Muscle of back (tissue), 13 donors: ENCODE measurements at places on chromosomes 2 and 18.

GRCh38 chr2:41364842-41365241 is 683.0 kb upstream of the PKDCC start:
- no peak for DNase-seq

DNA sequence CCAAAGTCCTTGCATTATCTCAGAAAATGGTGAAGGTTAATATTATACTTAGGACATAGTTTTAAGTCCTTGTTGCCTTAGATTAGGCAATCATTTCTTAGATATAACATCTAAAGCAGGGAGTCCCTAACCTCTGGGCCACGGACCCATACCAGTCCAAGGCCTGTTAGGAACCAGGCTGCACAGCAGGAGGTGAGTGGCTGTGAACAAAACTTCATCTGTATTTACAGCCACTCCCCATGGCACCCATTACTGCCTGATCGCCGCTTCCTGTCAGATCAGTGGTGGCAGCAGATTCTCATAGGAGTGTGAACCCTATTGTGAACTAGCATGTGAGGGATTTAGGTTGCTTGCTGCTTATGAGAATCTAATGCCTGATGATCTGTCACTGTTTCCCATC is 86.5 kb upstream of the MYO3B start:
- DNase-seq: no peak

DNA sequence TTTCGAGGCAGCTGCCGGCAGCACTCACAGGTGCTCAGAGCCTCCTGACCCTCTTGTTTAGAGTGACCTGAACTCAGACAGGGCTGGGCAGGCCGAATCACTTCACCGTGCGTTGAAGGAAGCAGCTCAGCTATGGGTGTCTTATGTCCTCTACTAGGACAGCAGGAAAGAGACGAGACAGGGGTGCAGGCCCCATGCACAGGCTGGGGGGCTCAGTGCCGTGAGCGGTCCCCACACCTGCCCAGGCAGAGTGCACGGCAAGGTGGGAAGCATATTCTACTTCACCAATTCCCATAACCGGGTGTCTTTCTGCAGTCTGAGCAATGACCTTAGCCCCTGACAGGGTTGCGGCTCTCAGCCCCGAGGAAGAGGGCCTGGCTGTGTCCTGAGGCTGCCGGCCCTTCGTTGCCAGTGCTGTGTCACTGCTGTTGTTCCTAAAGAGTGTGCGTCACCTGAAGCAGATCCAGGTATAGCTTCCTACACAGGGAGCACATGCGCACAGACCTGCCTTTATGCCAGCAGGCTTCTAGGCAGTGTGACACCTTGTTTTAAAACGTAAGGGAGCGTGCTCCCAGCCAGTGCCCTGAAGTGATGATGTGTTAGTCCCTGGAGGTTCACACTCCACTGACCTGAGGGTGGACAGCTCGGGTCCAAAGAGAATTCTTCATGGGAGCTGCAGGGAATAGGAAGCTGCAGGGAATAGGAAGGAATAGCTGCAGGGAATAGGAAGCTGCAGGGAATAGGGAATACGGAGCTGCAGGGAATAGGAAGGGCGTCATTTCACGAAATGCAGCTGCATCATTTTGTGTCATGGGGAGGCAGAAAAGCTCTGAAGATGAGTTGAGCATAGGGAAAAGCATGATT is 207.9 kb upstream of the SALL3 start:
- no peak for DNase-seq

- DNase-seq: no peak
These were observed 38.9 kb downstream of the ZNF532 start for GRCh38 chr18:58903533-58903932.

GRCh38 chr2:197211881-197212342 is 98.7 kb downstream of the ANKRD44 start:
- DNase-seq: no peak

- DNase-seq: no peak
These were observed 68.7 kb upstream of the XDH start for GRCh38 chr2:31483246-31483645.

GRCh38 chr2:200670313-200670712 is 84.5 kb downstream of the AOX1 start:
- no peak for DNase-seq

GRCh38 chr2:11798701-11799435 is 52.4 kb downstream of the LPIN1 start:
- DNase-seq: no peak

GRCh38 chr2:25238920-25239319 is 70.5 kb upstream of the POMC start:
- no peak for DNase-seq

- no peak for DNase-seq
These were observed 41.7 kb downstream of the RAMP1 start for GRCh38 chr2:237900891-237901831.

- DNase-seq: no peak
These were observed 261.5 kb upstream of the DSEL start for GRCh38 chr18:67778016-67778415.

GRCh38 chr2:74375838-74376237 is 4.3 kb downstream of the DCTN1 start:
- no peak for DNase-seq

DNA sequence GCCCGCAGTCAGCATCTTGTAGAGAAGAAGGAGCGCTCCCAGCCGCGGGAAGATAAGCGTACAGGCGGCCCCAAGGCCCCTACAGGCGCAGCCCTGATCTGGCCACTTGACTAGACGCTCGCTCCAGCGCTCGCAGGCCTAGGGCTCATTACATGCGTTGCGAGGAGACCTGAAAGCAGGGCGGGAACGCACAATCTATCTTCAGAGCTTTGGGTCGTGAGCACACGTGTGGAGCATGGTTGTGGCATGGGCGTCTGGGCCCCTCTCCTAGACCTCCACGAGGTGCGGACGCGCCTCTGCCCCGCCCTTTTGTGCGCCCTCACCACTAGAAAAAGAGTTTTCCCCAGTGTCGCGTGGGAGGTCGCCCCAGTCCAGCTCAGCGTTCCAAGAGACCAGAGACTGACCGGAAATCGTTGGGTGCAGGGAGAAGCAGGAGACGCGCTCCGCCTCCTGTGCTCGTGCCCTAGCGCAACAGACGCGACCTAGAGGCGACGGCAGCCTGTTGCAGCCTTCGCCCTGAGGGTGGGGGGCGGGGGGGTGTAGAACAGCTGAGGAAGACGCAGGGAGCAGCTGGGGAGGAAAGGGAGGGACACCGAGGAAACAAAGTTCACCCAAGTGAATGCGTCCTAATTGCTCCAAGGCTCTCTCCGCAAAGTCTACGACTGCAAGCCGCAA is 12.6 kb downstream of the NR4A2 start:
- no peak for DNase-seq

GRCh38 chr2:179447839-179448447 is 183.3 kb upstream of the SESTD1 start:
- DNase-seq: no peak

GRCh38 chr2:121489284-121489683 is 41.4 kb upstream of the RNU4ATAC start:
- no peak for DNase-seq

- peak; percentile 1 for DNase-seq
These were observed 2.8 kb upstream of the BBS5 start for GRCh38 chr2:169476459-169476858.

DNA sequence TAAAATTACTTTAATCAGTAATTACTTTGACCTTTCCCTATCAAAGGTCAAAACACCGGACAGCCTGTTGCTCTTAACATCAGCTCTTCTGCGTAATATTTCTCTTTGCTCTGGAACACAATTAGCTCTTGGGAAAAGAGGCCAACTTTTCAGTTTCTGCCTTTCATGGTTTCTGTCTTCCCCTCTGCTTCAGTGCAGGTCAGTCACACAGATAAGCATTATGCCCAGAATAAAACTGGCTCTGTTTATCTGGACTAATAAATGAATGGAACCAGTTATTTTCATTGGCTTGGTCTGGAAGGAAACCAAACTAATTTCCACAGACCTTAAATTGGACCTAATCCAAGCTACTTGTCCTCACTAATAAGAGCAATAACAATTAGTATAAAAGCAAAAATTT is 26.2 kb upstream of the GALNT3 start:
- no peak for DNase-seq

DNA sequence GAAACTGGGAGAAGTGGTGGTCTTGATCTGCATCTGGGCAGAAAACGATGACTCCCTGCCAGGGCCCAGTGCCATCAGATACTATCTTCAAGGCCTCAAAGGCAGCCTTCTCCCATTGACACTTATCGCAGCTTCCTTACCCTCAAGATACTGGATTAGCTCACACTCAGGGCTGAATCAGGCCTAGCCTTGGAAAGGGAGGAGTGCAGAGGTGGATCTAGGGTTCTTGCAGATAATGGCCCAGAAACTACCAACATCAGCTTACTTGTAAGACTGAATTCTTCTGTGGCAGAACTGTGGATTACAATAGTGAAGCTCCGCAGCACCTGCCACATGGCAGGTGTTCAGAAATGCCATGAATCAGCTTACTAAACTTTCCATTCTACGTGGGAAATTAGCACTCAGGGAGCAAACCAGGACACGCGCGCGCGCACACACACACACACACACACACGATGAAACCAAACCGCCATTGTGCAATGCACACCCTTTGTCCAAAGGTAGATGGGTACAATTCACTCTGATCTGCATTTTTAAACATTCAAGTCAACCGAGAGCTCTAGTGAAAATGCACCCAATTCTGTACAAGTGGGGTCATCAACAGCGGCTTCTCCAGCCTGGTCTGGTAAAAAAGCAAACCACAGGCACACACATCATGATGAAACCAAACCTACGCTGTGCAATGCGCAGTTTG is 26.3 kb upstream of the TMEM182 start:
- no peak for DNase-seq

- no peak for DNase-seq
These were observed 122.0 kb upstream of the MGAT5 start for GRCh38 chr2:134131681-134132489.

GRCh38 chr2:196590286-196590685 is 49.2 kb upstream of the CCDC150 start:
- no peak for DNase-seq

- DNase-seq: no peak
These were observed 291.5 kb downstream of the TDRD15 start for GRCh38 chr2:21415234-21415633.

- no peak for DNase-seq
These were observed 163.2 kb upstream of the KLF7 start for GRCh38 chr2:207328944-207329386.

DNA sequence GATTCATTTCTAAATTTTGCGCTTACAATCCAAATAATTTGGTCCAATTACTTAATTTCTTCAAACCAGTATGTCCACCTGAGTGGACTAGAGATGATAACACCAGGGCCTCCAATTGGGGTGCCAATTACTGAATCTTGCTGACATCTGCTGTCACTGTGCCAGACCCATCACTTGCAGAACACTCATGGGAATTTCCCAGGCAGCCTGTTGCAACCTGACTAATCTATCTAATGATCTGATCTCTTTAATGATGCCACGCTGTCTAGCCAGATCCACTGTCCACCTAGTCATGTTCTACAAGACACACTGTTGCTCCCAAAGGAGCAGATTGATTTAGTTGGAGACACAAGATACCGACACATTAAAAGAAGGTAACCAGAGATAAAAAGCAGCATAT is 11.8 kb upstream of the LRP1B start:
- DNase-seq: no peak

- DNase-seq: no peak
These were observed 211.0 kb downstream of the CTNNA2 start for GRCh38 chr2:79723830-79724229.

- no peak for DNase-seq
These were observed 449.5 kb upstream of the HNRNPA3 start for GRCh38 chr2:176763130-176763529.

DNA sequence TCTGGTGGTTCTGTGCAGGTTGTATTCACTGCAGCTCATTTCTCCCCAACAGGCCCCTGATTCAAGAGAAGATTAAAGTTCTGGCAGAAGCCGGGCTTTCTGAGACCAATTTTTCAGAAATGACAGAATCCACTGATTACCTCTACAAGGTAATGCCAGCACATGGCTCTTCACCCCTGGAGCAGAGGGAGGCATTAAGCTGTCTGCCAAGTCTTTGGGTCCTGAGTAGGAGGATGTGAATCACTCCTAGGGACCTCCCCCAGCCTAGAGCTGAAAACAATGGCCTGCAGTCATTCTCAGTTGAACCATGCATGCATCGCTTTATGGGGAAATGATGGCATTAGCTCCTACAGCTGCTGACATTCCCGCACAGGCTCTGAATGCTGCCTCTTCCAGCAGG is 20.5 kb upstream of the RPL37A start:
- DNase-seq: no peak

GRCh38 chr2:138500592-138501424 is 762 bp upstream of the SPOPL start:
- DNase-seq: no peak

GRCh38 chr2:176160251-176160985 is 3.3 kb downstream of the HOXD3 start:
- peak; percentile 62 for DNase-seq

DNA sequence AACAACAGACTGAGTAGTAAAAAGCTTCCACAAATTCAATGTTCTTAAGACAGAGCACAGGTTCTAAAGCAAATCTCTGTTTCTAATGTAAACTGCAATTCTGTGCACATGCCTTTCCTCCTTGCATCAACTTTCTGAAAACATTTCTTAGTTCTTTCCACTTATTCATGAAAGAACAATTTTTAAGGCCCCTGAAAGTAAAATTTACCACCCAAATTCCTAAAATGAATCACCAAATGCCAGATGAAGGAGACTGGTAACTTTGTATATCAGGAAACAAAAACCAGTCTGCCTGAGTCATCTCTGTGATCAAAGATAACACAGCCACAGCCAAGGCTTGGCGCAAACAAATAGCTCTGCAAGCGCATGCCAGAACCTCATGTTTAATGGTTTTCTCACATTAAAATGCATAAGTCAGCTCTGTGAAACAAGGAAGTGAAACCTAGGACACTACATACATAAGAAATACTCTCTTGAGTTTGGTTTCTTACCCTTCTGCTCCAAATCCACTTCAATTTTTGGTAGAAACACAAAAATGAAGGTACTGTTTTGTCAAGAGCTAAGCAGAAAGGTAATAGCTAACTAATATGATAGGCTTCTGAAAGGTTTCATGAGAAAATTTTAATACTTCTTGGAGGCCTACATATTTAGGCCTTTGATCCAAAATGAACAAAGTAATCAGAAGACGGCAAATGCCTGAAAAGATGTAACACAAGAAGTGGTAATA is 169.4 kb downstream of the THADA start:
- peak; percentile 92 for DNase-seq

- DNase-seq: no peak
These were observed 51.0 kb upstream of the B3GNT2 start for GRCh38 chr2:62144689-62145477.

GRCh38 chr2:5094192-5094591 is 598.0 kb upstream of the SOX11 start:
- DNase-seq: no peak

- no peak for DNase-seq
These were observed 1.7 kb upstream of the PER2 start for GRCh38 chr2:238290091-238290509.
